ENCODE measurements at places on chromosomes 7 and 10.

DNA sequence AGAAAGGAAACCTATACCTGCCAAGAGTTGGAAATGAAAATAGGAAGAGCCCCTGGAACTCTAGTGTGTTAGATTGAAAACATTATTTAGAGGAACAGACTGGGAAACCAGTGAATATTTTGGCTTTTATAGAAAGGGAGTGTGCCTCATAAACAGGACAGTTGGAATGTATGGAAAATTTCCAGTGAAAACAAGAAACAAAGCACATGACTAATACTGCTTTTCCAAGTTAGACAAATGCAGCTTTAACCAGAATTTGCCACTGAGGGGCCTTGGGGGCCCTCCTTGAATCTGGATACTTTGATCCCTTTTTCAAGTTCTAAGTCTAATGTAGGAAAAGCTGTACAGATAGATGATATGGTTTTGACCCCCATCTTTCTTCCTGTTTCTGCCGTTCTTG lies 21.2 kb downstream of the ITGB8 start:
- no peak for DNase-seq

DNA sequence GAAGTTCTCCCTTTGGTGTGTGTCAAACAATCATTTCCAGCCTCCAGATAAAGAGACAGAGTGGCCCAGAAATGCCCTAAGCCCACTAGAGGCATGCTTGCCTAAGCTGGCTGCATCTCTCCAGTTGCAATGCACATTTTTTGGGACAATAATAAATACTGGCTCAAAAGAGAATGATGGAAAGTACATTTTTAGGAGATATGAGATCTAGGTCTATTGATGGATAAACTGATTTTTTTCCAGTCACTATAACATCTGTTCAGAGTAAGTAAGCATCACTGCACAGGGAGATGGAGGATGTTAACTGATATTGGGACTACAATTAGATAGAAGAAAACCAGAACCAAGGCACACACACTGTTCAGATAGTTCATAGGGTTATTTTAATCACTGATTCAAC lies 553.0 kb downstream of the GRM8 start:
- no peak for DNase-seq

DNA sequence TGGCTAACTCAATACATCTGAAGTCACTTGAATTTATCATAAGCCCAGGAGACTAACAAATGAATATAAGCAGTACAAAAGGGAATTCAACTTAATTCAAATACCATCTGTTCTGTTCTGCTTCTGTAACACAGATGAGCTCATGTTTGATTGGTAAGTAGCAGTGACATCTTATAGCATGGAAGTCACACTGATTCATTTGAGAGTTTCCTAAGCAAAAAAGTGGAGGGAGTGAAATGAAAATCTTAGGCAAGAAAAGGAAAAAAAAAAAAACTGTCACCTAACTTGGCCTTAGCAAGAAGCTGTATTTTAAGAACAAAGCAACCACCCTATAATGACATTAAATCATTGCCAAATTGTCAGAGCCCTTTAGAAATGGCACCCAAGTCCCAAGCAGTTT lies 49.5 kb downstream of the SMURF1 start:
- no peak for DNase-seq

- DNase-seq = no peak
Observed at GRCh38 chr7:138902161-138902560, 79.0 kb downstream of the KIAA1549 start.

GRCh38 chr10:110610308-110610774 lies 33.8 kb upstream of the RBM20 start:
- DNase-seq = no peak

- no peak for DNase-seq
Observed at GRCh38 chr7:14483663-14484062, 418.9 kb downstream of the DGKB start.

GRCh38 chr10:86340991-86341260 lies 25.7 kb downstream of the GRID1 start:
- no peak for DNase-seq

- DNase-seq = no peak
Observed at GRCh38 chr7:95951997-95952795, 179.8 kb downstream of the DYNC1I1 start.

- no peak for DNase-seq
Observed at GRCh38 chr7:159145490-159145855, 806 bp upstream of the VIPR2 start.

- DNase-seq = no peak
Observed at GRCh38 chr10:74587109-74587854, 239.1 kb upstream of the KAT6B start.

DNA sequence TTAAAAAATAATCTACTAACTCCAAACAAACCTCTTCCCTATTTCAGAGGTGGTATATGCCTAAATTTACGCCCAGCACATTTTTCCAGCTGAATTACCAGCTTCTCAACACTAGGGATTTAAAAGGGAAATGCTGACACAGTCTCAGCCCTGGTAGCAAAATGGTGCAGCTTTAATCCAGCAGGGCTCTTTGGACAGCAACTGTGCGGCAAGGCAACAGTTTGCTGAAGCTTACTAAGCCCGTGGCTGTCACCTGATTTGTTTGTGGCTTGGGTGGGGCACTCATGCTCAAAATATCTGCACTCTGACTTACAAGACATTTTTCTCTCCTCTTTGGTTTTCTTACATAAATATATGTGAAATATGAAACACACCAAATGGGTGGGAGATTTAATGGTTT lies 206.7 kb downstream of the POU6F2 start:
- no peak for DNase-seq

- DNase-seq = no peak
Observed at GRCh38 chr7:8564281-8564680, 130.9 kb downstream of the NXPH1 start.

- DNase-seq = no peak
Observed at GRCh38 chr10:8088504-8088903, 34.0 kb downstream of the GATA3 start.

DNA sequence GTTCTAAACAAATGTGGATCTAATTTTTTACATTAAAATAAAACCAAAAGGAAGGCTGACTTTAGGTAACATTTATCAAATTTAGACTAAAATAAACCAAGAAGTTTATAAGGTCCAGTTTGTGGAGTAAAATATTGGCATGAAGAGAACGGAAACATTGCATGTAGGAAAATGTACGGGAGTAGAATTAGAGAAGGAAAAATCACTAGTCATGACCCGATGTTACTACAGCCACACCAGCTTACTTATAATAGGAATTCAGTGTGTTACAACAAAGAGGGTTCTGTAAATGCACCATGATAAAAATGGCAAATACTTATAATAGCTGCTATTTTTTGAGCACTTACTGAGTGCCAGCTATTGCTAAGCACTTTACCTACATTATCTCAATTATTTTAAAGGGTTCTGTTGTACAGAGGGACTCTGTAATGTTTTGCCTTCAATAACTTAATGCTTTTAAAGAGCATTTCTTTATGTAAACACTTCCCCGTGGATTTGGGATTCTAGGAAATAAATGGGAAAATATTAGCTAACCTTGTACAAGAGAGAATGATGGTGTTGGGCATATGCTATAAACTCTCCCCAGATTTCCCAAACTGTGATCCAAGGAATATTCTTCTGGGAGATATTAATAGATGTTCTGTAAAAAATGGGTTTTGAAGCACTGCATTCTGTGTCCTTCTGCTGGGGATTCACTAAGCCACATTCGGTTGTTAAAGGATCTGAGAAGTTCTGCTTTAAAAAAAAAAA lies 296.7 kb downstream of the BBS9 start:
- DNase-seq = no peak

- DNase-seq = no peak
Observed at GRCh38 chr7:155191137-155191536, 106.5 kb upstream of the INSIG1 start.

DNA sequence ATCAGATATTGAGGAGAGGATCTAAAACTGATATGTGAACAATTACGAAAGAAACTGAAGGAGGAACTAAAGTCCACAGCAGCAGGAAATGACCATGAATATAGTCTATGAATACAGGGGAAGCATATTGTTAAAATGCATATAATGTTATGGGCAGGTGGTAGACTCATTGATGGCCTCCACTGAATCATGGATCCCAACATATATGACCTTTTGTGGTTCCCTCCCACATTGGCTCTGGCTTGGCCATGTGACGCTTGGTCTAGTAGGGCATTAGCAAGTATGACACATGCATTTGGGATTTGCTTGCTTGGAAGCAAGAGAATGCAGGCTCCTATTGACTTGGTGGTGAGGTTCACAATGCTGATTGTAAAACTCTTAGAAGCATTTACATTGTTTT lies 55.2 kb upstream of the RAB18 start:
- no peak for DNase-seq

- peak; percentile 8 for DNase-seq
Observed at GRCh38 chr7:95213809-95214492, 110.4 kb downstream of the PON1 start.

DNA sequence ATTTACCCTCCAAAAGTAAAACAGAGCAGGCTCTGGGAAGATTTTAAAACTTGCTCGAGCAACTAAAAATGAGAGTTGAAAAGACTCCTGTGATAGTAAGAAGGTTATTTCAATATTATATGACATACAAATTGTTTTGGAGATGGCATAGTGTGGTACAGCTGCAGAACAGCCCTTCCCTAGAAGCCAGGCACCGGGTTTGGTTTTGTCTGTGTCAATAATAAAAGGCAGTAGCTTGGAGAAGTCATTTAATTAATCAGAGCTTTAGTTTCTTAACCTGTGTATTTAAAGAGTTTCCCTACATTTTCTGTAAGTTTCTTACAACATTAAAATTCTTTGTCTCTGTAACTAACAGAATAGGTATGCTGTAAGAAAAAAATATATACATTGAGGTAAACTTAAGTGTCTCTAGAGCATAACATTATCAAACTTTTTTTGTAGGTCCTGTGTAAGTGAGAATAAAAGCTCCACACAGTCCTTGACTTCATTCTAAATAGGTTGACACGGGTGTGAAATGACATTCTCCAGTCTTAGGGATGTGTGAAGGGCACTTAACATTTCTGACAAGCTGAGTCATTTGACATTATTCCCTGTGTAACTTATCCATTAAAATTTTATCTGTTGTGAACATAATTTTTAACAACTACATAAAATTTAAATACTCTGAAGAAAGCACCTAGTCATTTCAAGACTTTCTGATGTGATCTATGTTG lies 425.0 kb upstream of the ETV1 start:
- no peak for DNase-seq

DNA sequence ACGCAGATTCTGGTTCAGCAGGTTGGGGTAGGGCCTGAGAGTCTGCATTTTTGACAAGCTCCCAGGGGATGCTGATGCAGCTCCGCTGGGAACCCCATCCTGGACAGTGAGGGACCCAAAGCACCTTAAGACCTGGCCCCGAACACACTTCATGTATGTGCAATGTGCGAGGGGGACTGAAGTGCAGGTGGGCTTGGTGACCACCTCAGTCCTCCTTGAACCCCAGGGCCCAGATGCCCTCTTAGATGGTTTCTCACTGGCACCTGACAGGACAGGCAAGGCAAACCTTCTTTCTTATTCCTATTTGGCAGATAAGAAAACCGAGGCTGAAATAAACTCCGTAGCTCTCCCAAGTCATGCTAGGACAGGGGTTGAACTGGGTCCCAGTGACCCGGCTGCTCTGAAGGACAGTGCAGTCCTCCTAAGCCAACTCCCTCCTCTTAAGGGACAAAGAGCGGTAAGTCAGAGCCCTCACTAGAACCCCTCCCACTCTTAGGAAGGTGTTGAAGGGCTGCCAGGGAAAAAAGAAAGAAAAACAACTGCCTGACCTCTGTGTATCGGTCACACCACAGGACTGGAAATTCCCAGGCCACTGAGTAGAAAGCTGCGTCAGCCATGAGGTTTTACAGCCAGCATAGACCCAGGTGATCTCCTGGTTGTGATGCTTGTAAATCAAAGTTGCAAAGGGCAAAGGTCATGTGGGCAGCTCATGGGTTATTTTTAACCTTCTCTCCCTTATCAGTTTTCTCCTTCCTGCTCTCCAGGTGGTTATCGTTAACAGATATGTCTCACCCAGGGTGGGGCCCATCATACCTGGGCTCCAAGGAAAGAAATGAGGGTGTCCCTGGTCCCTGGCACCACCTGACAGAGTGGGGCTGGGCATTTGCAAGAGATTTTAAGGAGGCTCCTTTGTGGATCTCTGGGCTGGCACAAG lies 90.9 kb upstream of the SMNDC1 start:
- DNase-seq = no peak

DNA sequence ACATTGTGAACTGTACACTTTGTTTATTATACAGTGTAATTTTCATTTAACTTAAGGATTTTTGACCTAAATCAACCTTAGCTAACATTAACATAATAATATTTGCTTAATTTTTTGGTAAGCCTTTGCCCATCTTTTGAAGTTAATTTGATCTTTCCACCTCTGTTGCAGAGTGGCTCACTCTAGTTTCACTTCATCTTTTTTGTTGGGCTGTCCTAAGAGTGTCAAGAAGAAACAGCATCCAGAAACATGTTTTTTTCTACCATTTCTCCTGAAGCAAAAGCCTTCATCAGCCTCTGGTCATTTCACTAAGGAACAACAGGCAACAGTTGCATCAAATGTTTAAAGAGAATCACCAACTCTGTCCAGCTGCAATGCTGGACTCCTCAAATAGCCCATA lies 824.7 kb downstream of the REEP3 start:
- DNase-seq = no peak

DNA sequence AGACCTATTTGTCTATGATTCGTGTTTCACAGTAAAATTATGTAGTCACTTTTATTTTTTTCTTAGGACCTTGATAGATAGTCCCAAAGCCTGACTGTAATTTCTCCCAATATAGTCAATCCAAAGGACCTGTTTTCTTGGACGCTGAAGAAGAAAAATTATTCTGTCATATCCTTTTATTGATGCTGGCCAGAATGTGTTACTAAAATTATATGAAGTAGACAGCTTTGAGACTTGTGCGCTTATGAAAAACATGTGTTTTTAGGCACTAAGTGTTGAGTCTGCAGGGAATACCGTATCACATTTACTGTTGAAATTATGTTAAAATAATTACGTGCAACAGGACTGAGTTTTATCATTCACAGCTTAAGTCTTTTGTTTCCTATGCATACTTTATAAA lies 17.9 kb downstream of the TES start:
- DNase-seq = no peak

GRCh38 chr7:157827045-157827862 lies 490.4 kb downstream of the DNAJB6 start:
- no peak for DNase-seq

GRCh38 chr7:66739953-66740301 lies 606 bp upstream of the RABGEF1 start:
- DNase-seq = no peak

- DNase-seq = no peak
Observed at GRCh38 chr10:69389827-69390490, 26.8 kb downstream of the TACR2 start.

GRCh38 chr10:126098226-126098581 lies 201.8 kb downstream of the FANK1 start:
- DNase-seq = no peak

All from C1 segment of cervical spinal cord (tissue), 14 donors.